Psoas muscle (tissue), 8 donors: ENCODE measurements at places on chromosomes 12 and 14.

- DNase-seq, result no peak
Measured at GRCh38 chr12:13597166-13597565, 384.2 kb downstream of the GRIN2B start.

GRCh38 chr12:53825246-53826081, 73.7 kb upstream of the CISTR start:
- DNase-seq, result no peak

DNA sequence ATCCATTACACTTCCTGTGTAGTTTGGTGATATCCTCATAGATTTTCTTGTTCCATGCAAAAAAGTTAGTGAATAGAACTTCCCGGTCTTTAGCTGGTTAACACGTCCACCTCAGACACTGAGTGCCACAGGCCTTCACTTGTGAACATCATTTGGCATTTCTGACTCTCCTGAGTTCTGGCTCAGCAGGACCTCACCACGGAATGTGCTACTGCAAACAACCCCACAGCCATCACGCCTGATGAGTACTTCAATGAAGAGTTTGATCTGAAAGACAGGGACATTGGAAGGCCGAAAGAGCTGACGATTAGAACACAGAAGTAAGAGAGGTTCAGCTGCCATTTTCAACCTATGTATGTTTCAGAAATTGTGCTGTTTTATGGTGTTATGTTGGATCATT, 20.0 kb downstream of the C12orf76 start:
- no peak for DNase-seq

- DNase-seq, result no peak
Measured at GRCh38 chr14:64704743-64705380, 638 bp downstream of the PLEKHG3 start.

DNA sequence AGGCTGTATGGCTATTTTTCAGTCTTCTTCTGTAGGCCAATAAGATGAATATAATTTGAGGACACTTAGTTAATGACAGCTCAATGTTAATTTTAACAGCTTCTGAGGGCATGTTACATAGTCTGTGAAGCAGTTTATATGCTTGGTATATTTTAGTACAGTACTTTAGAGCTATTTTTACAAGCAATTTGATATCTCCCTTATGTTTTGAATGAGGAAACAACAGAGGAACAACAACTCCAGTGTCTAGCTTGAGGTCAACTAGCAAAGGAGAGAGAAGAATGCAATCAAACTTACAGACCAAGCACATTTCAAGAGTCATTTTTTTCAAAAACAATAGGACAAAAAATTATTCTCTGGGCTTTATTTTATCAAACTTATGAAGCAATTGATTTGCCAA, 469.1 kb upstream of the DCN start:
- no peak for DNase-seq

DNA sequence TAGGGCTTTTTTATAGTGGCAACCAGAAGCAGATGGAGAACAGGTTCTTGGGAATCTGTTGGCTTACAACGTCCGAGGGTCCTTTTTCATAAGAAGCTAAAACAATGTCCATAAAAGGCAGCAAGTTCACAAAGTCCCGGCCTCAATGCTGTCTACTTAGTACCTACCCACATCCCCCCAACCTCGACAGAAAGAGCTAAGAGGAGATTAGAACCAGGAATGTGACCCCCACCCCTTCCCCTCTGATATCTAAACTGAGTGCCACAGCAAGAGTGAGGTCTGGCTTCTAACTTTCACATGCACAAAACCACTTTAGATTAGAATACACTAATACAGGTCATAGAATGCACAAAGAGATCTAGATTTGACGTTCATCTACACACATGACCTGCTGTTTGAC, 4.5 kb downstream of the DPF3 start:
- DNase-seq, result no peak

DNA sequence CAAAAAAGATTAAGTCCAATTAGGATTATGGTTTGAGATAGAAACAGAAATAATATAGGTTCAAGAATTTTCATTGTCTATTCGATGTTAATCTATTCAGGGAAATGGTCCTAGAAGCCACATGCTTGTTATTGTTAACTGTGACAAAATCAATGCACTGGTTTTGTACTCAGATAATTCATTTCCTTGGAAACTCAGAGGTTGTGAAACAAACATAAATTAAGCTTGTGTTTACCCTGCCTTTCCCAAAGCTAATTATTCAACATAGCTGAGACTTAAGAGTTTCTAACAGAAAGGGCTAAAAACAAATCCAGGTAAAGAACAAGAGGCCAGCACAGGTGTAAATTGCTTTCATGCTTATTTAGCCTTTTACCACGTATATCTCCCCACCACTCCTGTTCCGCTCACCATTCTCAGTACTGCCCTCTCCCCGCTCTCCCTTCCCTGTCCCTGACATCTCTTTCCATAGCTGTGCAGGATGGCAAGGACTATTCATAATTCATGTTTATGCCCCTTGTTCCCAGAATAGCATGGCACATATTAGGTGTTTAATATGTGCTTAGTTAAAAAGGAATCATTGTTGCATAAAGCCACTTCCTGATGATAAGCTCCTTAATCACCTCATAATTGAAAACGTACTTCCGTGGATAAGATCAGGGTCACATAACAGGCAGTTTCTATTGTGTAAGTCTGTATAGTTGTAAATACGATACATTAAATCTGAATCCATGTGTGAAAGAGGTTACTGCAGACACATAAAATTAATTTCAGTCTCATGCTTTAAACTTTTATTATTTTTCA, 131.8 kb upstream of the USP15 start:
- no peak for DNase-seq

GRCh38 chr14:31854508-31855075, 222.5 kb upstream of the ARHGAP5 start:
- no peak for DNase-seq
